ENCODE measurements at places on chromosomes 3 and 15.

DNA sequence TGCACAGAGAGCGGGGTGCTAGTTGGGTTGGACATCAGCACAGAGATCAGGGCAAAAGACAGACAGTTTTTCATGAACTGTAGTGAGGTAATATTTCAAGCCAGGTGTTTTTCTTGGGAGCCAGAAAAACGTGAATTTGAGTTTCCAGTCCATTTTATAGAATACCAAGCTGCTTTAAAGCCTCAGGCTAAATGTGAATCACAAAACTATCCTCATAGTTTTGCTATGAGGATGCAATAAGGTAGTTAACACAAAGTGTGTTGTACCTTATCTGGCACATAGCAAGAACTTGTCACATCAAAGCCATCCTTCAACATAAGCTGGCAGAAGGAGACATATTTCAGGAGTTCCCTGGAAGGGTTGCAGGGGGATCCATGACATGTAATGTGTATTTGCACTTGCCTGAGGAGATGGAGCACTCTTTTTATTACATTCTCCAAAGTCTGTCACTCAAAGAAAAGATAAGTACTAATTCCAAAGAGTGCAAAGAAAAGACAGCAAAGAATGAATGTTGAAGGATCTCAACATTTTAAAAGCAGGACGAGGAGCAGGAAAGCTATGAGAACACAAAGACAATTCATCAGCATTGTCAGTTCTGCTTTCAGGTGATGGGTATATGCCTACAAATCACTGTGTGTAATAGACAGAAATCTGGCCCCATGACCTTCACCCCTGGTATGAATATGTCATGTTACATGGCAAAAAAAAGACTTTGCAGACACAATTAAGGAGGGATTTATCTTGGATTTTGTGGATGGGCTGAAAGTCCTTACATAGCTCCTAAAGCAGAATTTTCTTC lies 1046.4 kb downstream of the NTRK3 start:
- DNase-seq: peak; percentile 71

- no peak for DNase-seq
Measured at GRCh38 chr3:61560517-61561373, 626 bp upstream of the PTPRG start.

DNA sequence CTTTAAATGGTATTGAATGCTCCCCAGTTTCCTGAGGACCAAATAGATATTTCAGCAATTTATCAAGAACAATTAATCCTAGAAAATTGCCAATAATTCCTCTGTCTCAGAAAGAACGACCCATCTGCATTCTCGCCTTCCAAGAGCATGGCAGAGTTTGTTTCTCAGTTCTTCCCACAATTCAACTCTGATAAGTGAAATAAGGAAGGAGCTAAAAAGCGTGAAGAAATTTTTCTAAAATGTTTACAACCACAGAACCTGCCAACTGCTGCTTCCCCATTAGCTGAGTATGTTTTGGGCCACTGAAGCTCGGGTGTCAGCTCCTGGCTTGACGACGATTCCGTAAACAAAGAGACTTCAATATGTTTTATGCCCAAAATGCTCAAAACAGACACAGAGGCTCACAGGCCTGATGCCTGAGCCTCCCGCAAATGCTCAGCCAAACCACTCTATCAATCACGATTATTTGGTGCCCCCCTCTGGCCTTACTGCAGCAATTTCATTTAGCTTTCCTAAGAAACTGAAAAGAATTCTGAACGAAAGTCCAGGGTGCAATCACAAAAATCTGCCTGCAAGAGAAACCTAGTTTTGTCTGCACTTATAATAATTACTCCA lies 259.2 kb upstream of the CCDC54 start:
- DNase-seq: no peak

GRCh38 chr15:71549091-71549490 lies 261.3 kb upstream of the NR2E3 start:
- no peak for DNase-seq

DNA sequence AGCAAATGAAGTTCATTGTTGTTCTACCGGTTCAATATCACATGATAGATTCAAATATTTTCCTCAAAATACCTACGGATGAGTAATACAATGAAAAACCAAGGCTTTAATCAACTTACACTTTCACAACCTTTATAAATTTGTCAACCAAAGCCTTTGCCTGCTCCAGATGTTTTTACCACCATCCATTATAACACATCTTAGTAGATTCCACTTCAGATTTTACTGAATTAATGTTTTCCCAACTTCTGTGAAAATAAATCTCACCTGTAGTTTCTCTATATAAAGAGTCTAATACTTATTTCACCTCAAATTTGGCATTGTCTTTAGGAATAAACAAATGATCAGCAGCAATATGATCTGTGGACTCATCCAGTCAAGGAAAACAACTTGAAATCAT lies 131.1 kb downstream of the ZNF280D start:
- no peak for DNase-seq

- no peak for DNase-seq
Measured at GRCh38 chr3:105516972-105517371, 150.3 kb downstream of the ALCAM start.

DNA sequence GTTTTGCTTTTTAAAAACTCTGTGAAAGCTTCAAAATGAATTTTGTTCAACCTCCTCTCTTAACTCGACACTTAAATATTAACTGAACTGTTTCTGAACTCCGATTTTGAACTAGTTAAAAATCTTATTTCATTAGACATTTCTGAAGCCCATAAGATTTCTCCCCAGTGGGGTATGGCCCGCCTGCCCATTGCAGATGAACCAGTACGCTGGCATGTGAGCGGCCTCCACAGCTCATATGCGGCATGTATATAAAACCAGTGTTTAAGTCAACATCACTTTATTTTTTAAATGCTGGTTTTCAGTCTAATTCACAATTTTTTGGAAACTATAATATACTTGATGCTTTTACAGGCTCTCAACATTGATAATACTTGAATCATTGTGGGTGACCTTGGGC lies 50.2 kb downstream of the CPN2 start:
- DNase-seq: no peak

DNA sequence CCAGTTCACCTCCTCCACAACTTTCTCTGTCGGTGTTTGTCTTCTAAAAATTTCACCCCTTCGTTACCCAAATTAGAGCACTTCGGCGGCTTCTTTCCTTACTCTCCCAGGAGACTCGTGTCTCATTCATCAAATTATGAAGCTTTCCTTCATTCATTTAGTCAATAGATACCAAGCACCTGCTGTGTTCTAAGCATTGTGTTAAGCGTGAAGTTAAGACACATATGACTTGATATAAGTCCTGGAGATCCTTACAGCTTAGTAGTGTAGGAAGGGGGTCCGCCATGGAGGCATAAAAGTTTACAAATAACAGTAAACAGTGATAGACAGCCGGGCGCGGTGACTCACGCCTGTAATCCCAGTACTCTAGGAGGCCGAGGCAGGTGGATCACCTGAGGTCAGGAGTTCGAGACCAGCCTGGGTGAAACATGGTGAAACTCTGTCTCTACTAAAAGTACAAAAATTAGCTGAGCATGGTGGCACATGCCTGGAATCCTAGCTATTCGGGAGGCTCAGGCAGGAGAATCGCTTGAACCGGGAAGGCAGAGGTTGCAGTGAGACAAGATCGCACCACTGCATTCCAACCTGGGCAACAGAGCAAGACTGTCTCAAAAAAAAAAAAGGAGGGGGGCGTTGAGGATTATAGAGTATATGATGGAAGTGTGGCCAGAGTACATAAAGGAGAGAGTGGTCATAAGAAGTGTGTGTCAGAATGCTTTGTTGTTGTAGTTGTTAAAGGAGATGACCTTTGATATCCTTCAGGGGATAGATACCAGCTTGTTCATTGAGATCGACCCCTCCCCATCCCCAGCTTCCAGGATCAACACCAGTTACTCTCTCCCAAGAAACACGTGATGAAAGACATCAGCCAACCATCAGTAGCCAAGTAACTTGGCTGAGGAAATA lies 744 bp upstream of the CCDC32 start:
- DNase-seq: no peak

DNA sequence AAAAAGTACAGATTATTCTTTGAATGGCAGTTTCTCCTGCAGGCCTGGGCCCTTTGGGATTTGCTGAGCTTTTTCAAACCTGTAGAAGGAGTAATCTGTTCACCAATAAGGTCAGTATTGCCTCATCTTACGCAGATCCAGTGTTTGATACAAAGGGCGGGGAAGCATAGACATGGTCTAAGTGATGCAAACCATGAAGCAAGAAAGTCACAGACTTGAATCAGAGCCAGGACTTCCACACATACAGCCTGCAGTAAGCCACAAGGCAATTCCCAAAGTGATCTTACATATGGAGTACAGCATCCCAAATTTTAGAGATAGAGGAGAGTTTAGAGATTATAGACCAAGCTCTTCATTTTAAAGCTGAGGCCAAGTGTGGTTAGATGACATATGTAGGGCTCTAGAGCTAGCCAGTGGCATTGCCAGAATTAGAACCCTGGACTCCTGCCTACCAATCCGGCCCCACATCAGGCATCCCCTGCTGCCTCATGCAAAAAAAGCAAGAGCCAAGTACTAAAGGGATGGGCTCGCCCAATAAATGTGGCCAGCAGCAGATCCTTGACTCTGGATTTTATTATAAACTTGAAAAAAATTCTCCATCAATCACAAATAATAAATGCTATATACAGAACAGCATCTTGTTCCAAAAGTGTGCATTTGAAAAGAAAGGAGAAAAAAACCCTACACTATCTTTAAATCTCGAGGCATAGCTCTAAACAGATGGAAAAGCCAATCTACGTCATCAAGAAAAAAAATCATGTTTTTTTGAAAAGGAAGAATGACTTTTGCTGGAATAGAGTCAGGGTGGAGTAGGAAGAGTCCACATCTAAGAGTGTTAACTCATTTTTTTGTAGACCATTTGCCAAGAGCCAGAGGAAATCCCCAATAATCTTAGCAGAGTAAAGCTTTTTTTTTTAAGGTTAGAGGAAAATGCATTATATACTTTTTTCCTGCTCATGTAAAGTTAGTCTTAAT lies 24.0 kb downstream of the ABI3BP start:
- DNase-seq: no peak

All from keratinocyte (primary cell).